ENCODE measurements at places on chromosomes 1 and 21.

DNA sequence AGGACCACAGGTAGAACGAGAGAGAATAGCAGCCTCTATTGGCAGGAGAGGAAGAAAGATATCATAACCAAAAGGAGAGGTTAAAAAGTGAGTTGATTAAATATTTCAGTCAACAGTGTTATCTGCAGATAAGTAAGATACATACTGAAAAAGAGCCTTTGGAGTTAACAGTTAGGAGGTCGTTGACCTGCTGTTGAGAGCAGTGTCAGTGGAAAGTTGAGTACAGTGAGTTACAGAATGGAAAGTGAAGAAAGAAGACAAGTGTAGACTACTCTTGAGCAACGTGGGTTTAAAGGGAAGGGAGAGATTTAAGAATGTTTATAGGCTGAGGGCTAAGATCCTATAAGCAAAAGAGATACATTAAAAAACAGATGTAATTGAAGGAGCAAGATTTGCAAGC is 30.2 kb downstream of the GNAT2 start:
- DNase-seq = no peak

- DNase-seq = no peak
These were observed 22.3 kb downstream of the CROCC start for GRCh38 chr1:16944038-16944437.

DNA sequence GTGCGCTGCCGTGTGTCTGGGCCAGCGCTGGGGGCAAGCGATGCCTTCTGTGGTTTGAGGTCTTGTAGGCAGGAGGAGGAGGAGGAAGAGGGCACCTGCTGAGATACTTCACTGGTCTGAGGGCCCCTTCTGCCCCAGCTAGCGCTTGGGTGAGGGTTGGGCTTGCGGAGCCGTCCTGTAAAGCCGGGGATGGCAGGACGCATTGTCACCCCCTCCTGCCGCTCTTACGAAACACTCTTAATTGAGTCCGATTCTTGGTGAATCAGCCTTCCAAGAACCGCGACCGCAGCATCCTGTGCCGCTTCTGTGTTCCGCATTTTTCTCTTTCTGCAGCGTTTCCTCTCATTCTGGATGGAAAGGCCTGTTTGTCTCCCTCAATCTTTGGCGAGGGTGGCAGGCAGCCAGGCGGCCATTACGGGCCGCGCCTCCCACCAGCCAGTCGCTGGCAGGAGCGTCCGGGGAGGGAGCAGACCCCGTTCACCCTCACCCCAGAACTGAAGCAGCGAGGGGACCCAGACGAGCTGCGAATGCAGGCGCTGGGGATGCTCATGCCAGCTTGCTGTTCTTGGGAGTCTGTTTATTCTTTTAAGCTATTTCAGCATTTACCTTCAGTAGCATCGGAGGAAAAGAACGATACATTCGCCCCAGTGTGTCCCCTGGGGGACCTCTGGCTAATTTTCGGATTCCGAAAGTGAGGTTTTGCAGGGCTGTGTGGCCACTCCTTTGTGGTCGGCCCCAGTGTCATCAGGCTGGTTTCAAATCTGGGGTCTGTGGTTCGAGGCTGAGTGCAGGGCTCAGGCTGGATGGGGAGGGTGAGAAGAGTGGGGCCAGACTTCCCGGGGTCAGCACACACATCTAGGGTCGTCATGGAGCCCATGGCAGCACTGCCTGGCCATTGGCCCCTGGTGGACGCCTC is 62.7 kb downstream of the SKI start:
- peak; percentile 96 for DNase-seq

DNA sequence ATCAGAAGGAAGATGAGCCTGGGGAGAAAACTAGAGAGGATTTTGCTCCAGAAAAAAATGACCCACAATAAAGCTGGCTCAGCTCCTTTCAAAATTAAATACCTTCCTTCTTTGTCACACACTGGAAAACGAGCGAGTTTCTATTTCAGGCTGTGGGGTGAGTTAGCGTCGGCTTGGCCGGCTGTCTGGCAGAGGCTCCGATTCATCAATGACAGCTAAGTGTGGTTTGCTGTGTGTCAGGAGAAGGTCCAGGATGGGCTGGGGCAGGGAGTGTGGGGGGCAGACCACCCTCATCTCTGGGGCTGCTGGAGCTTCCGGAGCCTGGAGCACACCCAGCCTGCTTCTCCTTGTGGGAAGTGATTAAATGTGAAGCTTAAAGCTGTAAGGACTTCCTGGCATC is 120.2 kb downstream of the ETS2 start:
- DNase-seq = peak; percentile 74

DNA sequence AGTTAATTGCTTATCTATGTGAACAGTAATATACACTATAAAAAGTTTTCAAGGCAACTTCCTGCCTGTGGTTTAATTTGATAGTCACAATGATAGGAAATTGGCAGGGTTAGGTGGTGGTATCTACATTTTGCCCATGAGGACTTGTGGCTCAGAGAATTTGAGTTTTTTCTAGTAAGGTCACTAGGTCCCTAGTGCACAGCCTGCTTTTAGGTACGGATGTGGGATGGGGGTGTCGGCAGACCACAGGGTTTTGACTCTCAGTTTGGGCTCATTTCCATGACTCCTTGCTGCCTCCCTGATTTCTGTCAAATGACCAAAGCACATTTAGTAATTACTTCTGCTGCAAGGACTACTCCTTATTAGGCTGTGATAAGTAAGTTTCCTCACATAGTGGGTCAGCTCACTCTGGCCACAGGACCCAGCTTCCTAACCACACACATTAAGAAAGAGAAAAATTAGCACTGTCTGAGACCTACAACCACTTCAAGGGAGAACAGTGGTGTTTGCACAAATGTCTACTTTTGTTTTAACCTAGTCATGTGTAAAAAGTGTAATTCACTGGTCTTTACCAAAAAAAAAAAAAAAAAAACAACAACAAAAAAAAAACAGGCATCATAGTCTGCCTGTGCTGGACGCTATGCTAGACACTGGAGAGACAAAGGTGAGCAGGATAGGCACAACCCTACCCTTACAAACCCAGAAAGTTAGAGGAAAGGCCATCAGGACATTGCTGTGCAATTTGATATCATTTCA is 43.7 kb downstream of the MRPL39 start:
- DNase-seq = no peak

- no peak for DNase-seq
These were observed 31.9 kb downstream of the SEC16B start for GRCh38 chr1:177937931-177938330.

DNA sequence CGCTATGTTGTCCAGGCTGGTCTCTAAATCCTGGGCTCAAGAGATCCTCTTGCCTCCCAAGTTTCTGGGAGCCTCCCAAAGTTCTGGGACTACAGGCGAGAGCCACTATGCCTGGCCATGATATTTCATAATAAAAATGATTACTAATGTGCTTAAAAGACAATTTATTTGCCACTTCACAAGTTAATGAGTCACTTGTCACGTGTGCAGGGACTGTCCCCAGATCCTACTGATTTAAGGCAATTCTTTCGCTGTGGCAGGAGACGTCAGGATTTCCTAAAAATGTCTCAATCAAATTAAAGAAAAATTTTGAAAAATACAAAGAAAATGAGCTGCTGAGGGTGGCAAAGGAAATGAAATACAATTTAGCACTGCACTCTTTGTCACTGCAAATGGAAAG is 43.5 kb downstream of the B3GALNT2 start:
- DNase-seq = no peak

DNA sequence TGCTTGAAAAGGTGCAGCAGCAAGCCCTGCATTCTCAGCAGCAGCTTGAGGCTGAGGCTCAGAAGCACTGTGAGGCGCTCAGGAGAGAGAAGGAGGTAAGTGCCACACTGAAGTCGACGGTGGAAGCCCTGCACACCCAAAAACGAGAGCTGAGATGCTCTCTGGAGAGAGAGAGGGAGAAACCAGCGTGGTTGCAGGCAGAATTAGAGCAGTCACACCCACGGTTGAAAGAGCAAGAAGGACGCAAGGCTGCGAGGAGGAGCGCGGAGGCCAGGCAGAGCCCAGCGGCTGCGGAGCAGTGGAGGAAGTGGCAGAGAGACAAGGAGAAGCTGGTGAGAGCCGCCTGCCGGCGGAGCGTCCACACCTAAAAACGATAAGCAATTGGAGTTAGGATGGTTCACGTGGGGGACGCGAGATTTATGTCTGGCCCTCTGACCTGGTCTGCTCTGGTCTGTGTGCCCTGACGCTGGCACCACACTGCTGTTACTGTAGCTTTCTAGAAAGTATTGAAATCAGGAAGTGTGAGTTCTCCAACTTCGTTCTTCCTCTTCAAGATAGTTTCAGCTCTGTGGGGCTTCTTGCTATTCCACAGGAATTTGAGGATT is 26.7 kb upstream of the DIP2A start:
- DNase-seq = no peak

GRCh38 chr1:29583727-29584126 is 347.4 kb downstream of the PTPRU start:
- DNase-seq = no peak

DNA sequence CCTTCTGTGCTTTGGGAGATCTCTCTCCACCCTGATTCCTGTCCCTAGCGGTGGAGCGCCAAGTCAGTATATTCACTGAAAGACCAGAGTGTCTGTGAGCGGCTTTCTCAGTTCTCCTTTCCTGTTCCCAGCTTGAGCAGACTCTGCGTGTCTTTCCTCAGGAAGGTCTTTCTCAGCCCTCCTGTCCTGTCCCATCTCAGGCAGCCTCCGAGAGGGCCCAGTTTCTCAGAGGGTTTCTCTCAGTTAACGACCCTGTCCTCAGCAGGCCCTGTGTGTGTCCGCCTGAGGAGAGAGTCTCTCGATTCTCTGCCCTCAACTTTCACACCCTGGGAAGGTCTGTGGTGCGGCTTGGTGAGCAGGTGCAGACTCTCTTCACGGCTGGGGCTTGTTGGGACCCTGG is 34.0 kb upstream of the CHIT1 start:
- DNase-seq = no peak

- no peak for DNase-seq
These were observed 35.4 kb upstream of the DSCAM start for GRCh38 chr21:40882192-40882915.

- DNase-seq = no peak
These were observed at the start of gene PCP4 for GRCh38 chr21:39867198-39867650. Gene PCP4, plus strand, starts transcription at chr21:39867438. Its CDS starts 64 bp downstream, at chr21:39867502.

GRCh38 chr1:26472901-26473845 is 933 bp downstream of the HMGN2 start:
- peak; percentile 79 for DNase-seq

DNA sequence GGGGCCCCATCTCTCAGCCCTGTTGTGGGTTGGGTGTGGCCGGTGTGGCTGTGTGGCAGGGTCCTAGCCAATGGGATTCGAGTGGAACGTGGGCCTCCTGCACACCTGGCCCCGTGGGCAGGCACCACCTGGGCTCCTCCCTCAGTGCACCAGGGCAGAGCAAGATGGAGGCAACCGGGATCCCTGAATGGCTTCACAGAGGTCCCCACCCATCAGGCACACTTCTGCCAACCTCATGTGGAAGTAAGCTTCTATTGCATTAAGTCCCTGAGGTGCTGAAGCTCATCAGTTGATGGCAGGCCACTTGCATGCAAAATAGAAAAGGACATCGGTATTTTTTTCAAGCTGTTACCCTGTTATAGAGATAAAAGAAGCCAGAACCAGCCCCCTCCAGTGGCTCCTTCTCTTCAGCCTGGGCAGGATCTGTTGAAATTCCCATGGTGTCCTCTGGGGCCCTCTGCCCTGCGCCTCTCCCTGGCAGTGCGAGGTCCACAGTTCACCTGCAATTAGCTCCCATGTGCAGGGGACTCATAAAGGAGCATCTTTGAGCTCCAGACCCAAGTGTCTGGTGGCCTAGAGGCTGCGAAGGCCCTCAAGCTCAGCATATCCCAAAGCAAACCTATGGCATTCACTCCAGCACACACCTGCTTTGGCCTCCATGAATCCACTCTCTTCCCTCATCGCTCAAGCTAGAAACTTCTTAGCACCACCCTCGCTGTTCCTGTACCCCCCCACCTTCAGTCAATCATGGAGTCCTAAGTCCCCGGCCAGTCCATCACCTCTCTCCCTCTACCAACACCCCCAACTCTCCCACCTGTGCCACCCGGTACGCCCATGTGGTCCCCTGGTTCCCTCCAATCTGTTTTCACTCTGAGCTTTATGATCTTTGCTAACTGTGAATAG is 2.1 kb upstream of the SLC45A1 start:
- DNase-seq = no peak

- no peak for DNase-seq
These were observed 86.4 kb upstream of the LYST start for GRCh38 chr1:235952950-235953615.

- peak; percentile 18 for DNase-seq
These were observed 33.1 kb upstream of the C1orf146 start for GRCh38 chr1:92184632-92185031.

DNA sequence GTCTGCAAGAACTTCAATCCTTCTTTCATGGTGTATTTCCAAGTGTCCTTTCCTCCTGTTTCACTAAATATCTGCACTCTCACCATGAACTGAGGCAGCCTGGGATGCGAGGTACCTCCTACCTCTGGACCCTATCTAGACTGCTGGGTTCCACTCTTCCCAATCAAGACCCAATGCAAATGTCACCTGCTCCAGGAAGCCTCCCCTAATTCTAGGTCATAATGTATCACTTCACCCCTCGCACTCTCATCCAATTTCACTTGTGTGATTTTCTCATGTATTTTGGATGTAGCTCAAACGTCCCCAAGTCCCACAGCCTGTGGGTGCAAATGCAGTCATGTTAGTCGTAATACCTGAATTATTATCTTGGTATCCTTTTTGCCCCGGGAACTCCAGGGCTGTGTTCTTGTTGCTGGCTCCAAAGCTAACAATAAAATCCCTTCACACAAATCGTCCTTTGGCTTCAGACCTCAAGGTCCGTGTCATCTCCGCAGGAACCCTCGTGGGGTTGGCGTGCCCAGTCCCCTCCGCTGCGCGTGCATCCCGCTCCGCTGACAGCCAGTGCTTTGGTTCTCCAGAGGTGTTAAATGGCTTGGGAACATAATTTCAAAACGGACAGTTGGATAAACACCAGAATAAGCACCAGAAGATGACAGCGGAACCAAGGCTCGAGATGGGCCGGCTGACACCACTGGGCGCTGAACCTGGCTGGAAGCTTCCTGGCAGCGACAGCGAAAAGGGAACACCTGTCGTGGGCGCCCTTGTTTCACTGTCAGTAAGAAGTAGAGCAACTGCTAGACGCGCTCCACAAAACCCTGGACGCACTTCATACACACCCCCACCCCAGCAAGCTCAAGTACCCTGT is 1.0 kb upstream of the BACH1 start:
- DNase-seq = no peak

GRCh38 chr1:76068953-76069561 is 5.5 kb upstream of the ST6GALNAC3 start:
- DNase-seq = no peak

DNA sequence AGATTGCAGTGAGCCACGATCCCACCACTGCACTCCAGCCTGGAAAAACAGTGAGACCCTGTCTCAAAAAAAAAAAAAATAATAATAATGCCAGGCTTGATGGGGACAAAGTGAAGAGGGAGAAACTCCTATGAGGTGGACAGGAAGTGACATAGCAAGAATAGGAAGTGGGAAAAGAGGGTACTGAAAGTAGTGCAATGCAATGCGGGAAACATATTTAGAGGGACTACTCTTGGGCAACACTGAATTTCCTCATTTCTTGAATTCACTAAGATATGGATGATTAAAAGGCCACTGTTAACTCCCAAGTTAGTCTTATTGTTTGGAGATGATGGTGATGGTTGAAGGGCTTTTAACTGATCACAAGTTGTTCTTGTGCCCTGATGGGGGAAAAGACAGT is 21.6 kb upstream of the KCNA2 start:
- no peak for DNase-seq

Data from amniotic stem cell (primary cell).